ENCODE measurements at places on chromosomes 4 and X.

GRCh38 chrX:53239474-53239873 is 14.5 kb upstream of the KDM5C start:
- no peak for ATAC-seq

GRCh38 chr4:3879681-3880614 is 113.8 kb downstream of the ADRA2C start:
- ATAC-seq = peak; percentile 16

DNA sequence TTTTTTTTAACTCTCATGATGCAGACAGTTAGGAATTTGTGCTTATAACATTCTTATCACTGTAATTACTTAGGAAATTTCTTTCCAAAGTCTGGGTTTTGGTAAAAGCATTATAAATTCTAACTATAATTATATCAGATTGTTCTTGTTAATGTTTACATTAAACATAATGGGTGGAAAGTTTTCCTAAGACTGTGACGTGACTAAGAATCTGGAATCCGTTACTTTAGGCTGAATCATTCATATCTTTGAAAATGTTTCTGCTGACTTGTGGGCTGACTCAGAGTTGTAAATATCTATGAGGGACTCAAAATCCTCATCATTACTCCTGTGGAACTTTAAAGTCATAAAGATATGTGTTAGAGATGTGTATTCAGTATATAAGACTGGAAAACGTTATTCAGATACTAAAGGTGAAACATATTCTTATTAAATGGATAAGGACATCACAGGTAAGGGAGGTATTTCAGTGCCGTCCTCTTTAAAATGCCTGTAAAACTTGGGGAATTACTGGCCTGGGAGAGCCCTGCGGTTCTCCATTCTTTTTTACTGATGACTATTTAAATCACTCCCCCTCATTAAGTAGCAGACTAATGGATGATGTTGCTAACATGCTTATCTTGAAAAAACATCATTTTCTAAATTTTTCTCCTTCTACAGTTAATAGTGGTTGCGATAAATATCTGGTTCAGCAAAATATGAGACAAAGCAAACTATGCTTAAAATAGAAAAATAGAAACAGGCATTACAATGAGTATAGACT is 159.0 kb downstream of the DCLK2 start:
- peak; percentile 59 for ATAC-seq

GRCh38 chr4:152817331-152817730 is 37.6 kb downstream of the ARFIP1 start:
- no peak for ATAC-seq

DNA sequence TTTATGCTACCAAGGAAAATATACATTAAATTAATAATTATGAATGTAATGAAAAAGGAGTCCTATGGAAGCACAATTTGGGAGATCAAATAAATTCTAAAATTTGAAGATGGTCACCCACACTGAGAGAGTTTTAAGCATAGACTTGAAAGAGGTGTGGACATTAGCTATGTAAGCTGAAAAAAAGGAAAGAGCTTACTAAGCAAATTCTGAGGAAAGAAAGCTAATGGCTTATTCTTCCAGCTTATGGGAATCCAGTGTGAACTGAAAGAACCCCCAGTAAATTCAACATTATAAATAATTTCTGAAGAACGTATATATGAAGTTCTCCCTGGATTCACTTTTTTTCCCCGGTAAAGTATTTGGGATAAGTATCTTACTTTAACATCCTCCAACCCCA is 78.2 kb upstream of the GUCY1A1 start:
- ATAC-seq = no peak

GRCh38 chrX:126551306-126551705 is 1.3 kb downstream of the DCAF12L1 start:
- ATAC-seq = no peak

Data from gastroesophageal sphincter (tissue), 4 donors.